HuH-7.5 (cell line): ENCODE measurements at places on chromosomes 2 and 18.

GRCh38 chr2:144339048-144339447 is 180.9 kb downstream of the ZEB2 start:
- no peak for DNase-seq

DNA sequence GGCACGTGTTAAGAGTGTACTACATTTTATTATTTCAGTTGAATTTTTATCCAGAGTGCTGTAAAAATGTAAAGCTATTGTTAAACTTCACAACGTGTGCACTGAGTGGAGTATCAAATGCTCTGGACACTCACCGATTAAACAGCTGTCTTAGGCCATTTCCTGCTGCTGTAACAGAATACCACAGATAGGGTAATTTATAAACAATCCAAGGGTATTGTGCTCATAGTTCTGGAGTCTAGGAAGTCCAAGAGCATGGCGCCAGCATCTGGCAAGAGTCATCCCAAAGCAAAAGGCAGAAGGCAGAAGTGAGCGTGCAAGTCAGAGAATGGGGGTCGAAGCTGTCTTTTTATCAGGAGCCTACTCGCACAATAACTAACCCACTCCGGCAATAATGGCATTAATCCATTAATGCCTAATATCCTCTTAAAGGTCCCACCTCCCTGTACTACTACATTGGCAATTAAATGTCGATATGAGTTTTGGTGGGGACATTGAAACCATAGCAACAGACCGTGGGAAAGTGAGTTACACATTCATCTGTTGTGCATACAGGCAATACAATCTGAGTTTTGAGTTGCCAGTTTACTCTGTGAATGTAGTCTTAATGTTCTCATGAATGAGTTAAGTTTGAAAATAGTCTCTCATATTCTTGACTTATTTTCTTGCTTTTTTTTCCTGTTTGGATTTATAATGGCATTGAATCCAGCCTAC is 64.8 kb downstream of the ARMC9 start:
- DNase-seq: no peak

DNA sequence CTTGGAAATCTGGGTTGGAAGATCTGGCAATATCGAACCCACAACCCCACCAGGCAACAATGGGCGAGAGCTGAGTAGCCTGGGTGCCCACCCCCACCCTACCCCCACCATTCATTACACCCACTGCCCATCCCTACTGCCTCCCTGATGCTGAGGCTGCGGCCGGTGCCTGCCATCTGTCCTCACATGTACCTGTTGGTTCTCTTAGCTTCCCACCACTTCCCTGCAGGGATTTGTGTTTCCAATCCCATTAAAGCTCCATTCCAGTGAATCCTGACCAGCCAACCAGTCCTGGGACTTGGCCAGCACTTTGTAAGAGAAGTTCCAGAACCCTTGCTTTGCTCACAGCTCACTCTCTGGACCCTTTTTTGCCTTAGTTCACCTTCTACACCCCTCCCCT is 163.0 kb upstream of the SH3BP4 start:
- no peak for DNase-seq

DNA sequence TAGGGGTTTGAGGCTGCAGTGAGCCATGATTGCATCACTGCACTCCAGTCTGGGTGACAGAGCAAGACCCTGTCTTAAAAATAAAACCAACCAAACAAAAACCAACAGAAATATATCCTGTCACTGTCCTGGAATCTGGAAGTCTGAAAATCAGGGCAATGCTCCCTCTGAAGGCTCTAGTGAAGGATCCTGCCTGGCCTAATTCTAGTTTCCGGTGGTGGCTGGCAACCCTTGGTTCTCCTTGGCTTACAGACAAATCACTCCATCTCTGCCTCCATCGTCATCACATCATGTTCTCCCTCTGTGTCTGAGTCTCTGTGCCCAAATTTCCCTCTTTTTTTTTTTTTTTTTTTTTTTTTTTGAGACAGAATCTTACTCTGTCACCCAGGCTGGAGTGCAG is 15.9 kb upstream of the VPS4B start:
- no peak for DNase-seq

DNA sequence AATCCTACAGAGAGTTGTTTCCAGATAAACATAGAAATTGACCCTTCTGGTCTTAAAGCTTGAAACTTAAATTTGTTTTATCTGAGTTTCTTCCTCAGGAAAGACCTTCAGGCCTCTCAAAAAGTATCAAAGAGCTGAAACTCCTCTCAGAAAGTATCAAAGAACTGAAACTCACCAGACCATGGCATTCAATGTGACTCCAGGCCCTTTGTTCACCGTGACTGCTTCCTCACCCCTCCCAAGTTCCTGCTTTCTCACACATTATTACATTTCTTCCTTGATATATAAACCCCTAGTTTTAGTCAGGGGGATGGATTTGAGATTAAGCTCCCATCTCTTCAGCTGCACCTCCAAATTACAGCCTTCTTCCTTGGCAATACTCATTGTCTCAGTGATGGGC is 6.0 kb downstream of the ANKMY1 start:
- no peak for DNase-seq

DNA sequence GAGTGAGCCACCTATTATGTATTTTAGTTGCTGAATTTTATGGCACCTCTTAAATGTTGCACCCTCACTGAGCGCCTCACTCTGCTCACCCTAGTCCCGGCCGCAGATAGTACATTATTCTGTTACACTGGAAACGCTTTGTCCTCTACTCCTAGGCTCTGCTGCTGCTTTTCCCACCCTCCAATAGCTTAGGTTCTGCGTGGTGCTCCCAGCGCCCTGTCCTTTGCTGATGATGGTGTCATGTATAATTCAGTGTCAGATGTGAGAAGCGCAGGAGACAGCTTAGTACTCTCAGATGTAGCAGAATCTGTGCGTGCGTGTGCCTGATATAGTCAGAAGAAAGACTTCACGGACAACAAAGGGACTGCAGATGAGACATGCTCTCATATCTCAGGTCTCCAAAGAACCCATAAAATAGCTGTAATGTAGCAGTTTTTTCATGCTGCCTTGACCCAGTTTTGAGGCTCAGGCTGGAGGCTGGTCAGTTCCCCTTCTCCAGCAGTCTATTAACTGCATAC is 1.4 kb upstream of the REEP1 start:
- DNase-seq: no peak

DNA sequence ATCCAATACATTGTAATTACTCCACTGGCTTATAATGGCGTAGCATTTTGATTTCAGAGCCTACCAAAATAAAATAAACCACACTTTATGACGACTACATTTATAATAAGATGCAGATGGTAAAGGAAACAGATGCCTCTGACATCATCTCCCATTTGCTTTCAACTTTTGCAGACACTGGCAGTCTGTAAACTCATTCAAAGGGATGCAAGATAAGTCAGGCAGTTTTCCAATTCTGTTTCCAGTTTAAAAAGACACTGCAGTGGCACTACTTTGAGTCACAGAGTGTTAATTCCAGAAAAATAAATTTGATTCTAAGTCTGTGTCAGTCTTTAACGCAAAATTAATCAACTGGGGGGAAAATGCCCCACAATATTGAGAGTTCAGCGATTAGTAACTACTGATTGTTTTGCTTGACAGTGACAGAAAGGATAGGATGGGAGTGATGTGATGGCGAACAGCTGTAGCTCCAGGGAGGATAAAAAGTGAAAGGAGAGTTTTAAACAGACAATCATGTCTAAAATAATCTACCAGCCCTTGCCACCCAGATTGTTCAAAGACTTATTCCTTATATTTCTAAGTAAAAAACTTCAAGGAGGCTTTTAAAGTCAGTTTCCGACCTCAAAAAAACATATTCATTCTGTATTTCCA is 6.7 kb downstream of the DSEL start:
- DNase-seq: no peak

DNA sequence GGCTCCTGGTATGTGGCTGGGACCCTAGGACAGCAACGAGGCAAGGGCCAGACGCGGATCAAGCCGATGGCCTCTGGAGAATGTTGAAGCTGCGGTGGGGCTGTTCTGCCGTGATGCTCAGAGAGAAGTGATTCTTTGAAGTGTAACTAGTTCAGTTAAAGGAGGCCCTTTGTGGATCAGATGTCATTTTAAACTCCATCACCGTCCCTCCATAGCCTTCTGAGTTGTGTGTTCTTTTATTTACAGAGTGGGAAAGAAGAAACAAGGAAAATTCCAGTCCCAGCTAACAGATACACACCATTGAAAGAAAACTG is 403 bp downstream of the PNO1 start:
- DNase-seq: no peak

- peak; percentile 19 for DNase-seq
Observed at GRCh38 chr2:175309799-175310198, 128.3 kb upstream of the ATP5MC3 start.

DNA sequence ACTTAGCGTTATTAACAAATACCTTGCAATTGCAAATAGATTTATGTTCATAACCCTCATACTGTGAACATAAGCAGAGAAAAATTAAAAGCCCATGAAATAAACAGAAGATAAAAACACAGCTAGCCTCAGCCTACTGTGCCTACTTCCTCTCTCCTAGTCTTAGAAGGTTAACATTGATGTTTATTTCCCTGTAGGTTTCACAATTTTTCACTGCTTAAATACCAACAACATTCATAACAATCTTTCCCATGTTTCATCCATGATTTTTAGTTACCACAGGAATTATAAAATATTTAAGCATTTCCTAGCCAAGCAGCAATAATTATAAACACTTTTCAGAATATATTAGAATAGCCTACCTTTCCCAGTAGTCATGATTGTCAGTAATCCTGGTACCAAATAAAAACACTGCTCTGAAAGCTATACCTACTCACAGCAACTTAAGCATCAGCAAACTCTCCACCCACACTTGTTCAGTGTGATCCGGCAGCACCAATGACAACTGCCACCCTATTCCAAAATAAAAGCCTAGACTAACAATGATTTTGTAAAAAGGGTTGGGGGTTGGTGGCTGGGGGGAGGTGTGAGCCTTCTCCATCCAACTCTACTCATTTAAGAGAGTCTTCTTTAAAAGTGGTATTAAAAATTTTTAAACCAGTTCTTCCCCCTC is 40.6 kb upstream of the RNU4ATAC start:
- no peak for DNase-seq

DNA sequence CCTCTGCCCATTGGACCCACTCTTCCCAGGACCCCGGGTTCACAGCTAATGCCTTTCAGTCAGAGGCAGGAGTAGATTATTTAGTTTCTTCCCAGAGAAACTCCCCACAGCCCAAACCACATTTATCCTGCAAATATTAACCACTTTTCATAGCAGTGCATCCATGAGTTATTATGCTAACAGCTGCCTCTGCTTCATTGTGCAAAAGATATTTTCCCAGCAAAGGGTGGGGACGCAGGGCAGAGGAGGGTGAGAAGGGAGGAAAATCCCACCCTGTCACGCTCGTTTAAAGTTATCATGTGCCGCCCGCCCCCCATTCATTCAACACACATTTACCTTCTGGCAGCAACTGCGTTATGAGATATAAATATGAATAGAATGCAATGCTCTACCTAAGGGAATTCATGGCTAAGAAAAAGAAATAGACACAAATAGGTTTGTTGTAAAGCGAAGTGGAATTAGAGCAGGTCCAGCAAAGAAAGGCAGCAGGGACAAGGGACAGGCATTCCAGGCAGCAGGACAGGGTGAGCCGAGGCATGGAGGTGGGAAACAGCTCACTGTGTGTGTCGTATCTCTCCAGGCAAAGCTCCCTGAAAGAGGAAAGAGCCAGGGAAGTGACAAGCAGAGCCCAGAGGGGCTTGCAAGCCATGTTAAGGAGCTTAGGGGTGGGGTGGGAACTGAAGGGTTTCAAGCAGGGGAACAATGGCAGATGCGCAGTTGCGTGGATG is 46.3 kb upstream of the LTBP1 start:
- no peak for DNase-seq

GRCh38 chr2:16614314-16614860 is 51.2 kb downstream of the CYRIA start:
- DNase-seq: peak; percentile 36

GRCh38 chr2:182713601-182714000 is 2.5 kb upstream of the DNAJC10 start:
- no peak for DNase-seq

DNA sequence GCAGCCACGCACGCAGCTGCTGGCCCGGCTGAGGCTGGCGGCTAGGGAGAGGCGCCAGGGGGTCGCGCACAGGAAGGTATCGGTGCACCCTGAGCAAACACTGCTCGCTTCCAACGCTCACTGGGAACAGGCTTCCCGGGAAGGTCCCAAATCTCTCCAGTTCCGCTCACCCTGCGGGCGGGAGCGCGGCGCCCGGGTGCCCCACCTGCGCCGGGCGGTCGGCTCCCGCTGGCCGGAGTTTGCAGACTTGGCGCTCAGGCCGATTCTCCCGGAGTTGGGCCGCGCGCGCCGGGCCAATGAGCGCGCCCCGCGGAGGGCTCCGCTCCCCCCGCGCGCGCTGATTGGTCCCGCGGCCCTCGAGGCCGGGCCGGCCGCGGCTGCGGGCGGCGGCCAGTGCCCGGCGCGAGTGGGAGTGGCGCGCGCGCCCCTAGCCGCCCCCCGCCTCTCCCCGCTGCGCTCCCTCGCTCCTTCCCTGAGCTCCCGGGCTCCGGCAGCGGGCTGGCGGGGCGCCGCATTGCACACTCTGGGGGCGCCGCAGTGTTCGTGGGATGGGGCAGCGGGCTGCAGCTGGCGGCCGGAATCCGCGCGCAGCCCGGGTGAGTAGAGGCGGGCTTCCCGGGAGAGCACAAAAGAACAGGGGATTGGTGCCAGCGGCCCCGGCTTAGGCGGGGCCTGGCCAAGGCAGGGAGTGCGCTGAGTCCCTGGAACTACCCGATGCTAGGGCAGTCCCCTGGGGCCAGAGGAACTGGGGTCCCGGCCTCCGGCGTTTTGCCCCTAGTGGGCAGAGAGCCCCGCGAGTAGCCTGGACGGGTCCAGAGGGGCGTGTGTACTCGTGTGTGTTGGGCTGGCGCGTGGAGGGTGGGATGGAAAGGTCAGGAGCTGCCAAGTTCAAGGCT is at the start of gene LYPD6:
LYPD6 (plus strand) TSS at position 461 of the 896 bp plus-strand sequence. CDS start 107,122 bp downstream, outside the sequence.
- peak; percentile 80 for DNase-seq

- DNase-seq: peak; percentile 70
Observed at GRCh38 chr2:172094294-172095145, 8.2 kb downstream of the DLX2 start.

DNA sequence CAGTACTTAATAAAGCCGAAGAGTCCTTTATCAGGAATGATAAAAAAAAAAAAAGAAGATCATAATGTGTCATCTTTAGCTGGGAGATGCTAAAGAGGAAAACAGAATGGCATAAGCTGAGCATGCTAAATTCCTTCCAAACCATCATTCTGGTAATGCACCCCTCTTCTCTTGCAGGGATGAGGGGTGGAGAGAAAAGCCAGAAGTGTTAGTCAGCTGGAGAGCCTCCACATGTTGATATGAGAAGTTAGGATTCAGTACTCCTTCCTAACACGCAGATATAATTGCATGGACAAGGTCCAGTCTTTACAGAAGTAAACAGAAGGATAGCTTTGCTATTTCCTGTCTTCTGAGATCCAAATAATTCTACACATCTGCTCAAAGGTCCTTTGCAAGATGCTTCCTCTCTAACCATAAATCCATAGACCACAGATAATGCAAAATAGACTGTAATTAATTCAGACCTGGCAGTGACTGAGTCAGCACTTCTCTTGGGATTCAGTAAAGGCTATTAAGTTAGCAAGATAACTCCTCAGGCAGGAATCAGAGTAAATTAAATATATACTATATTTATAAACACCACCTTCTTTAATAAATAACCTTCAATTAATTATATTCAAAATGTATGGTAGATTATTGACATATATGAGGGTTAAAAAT is 930.0 kb upstream of the KLHL29 start:
- DNase-seq: no peak

- no peak for DNase-seq
Observed at GRCh38 chr2:2102866-2103653, 228.0 kb downstream of the MYT1L start.

GRCh38 chr18:41695441-41695840 is 259.6 kb upstream of the PIK3C3 start:
- no peak for DNase-seq
